ENCODE measurements at places on chromosomes 7 and 10.
A peak's percentile ranks its signal among the peaks of the same experiment; 100 is the strongest.

- no peak for DNase-seq
These were observed 960.7 kb upstream of the CELF2 start for GRCh38 chr10:10056961-10057360.

GRCh38 chr10:96831200-96831866 lies 765 bp upstream of the LCOR start:
- DNase-seq = no peak

- no peak for DNase-seq
These were observed 127.4 kb downstream of the WNT2 start for GRCh38 chr7:117195361-117196029.

GRCh38 chr10:73529089-73529832 lies 33.4 kb upstream of the PPP3CB start:
- no peak for DNase-seq

GRCh38 chr7:1938788-1939433 lies 268.8 kb downstream of the ELFN1 start:
- peak; percentile 21 for DNase-seq

GRCh38 chr10:78696791-78697395 lies 371.9 kb upstream of the ZMIZ1 start:
- DNase-seq = no peak

DNA sequence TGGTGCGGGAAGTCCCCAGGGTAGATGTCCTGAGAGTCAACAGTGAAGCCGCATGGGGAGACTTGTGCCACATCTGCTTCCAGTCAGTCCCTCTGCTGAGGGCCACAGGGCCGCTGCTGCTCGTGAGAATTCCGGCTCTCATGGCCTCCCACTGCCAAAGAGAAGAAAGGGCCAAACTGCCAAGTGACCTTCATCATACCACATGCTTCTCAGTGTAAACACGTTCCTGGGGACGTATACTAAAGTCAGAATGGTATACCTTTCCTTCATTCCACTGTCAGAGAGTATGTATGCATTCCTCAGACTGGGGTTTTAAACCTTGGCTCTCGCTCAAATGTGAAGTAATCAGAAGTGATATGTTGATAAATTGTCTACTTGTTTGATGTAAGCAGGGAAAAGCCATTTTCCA lies 52.8 kb upstream of the SEC61G start:
- DNase-seq = no peak

DNA sequence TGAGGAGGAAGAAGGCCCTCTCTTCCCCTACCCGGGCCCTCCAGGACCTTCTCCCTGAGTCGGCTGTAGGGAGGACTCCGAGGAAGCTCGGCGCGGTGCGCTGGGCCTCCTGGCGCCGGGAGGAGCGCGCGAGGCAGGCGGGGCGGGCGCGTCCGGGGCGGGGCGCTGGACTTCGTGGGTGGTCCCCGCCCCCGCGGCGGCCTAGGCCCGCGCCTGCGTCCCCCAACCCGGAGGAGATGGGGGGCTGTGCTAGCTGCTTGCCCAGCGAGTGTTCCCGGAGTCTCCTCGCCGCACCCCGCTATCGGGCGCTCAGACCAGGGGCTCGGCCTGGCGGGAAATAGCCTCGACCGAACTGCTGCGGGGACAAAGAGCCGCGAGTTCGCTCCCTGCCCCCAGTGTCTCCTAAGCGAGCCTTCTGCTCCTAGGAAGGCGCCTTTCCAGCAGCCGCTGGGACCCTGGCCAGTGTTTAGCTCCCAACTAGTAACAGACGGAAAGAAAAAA lies 19.2 kb upstream of the SMO start:
- peak; percentile 72 for DNase-seq

DNA sequence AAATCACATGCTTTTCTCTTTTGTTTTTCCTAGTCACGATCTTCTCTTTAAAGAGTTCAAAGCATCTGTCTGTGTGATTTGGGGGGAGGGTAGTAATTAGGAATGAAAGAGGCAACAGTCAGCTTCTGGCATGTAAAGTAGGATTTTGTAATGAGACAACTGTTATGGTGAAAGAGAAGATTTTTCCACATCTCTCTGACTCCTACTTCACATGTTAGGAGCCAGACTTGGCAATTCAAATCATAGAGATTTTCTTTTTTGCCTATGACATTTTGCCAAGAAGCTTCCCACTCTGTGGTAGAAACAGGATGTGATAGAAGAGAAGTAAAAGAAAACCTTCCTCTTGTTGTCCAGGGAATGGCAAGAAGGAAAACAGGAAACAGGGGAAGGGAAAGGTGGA lies 38.3 kb upstream of the KLHL7 start:
- no peak for DNase-seq

DNA sequence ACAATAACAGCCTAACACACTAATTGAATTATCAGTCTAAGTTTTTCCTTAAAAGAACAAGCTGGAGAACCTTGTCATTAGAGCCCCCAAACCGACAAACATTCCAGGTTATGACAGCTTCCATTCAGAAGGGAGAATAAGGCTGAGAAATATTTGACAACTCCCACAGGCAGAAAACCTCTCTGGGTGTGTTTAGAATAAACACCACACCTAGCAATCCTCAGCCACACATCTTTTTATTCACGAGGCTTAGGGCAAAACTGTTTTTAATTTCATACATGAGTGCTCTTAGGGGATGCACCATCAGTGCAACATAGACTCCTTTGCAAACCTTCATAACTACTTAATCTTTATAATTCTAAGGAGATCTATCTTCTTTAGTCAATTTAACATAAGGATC lies 24.2 kb downstream of the STN1 start:
- DNase-seq = no peak

DNA sequence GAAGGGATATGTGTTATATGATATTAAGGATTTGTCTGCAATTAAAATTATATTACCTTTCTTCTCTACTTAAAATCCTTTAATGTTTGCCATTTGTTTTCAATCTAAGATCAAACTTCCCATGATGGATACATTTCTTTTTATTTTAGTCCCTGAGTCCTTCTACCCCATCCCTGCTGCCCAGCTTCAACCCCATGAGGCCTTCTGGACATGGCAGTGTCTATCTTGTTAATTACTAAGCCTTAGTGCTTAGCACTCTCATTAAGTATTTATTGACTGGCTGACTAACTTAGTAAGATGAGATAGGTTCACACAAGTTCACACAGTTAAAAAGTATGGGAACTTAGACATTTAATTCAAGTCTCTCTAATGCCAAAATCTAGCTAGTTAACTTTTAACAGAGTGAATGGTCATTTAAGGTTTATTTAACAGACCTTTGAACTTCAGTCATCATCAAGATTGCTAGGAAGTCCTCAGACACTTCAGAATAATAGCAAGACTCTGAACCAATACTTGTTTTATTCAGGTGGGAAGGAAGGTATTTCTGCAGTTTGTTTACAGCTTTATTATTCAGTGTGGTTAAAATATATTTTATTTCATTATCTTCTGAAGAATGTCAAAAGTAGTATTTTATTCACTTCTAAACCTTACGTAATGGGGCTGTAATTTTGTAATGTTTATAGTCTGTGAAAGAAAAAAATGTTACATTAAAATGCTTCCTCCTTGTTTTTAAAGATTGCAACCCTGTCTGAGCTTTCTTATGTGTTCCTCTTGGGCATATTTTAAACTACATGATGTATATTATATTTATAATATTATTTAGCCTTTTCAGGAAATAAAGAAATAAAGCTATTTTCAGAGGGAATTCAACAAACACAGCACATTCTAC lies 848.9 kb downstream of the REEP3 start:
- no peak for DNase-seq

GRCh38 chr10:29670761-29671160 lies 36.0 kb upstream of the SVIL start:
- no peak for DNase-seq

- no peak for DNase-seq
These were observed 152.0 kb downstream of the GNAI1 start for GRCh38 chr7:80286611-80287010.

DNA sequence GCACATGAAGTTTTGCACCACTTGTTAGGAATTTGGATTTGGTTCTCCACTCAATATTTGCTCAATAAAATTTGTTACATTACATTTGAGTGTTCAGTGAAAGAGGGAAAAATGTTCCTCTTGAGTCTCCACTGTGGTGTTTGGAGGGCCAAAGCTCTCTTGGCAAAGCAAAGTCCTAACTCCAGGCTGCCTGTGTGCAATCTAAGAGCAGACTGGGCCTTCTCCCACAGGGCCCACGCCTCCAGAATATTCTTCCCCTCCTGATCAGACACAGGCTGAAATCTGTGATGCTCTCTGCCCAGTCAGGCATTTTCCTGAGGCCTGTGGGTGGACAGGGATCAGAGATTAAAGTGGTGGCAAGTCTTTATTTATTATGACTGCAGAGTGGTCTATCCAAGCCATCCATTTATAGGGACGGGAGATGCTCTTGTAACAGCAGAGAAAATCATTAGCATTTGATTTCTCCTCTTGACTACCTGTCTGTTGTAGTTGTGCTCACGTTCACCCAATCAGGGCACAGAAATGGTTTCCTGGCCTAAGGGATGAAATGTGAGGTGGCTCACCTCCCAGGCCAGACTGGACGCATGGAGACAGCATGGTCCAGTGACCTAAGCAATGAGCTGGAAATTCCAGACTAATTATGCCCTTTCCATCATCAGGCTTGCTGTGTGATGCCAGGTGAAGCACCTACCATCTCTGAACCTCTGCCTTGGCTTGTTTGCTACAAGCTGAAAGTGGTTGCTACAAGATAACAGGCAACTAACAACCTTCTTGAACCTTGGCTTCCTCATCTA lies 147.1 kb upstream of the NRBF2 start:
- DNase-seq = no peak

- no peak for DNase-seq
These were observed 68.0 kb downstream of the HHEX start for GRCh38 chr10:92757711-92758104.

GRCh38 chr10:11378835-11379234 lies 232.6 kb downstream of the USP6NL start:
- no peak for DNase-seq

- DNase-seq = no peak
These were observed 103.6 kb upstream of the PPP1R9A start for GRCh38 chr7:94803821-94804220.

- no peak for DNase-seq
These were observed 210.2 kb downstream of the BMPER start for GRCh38 chr7:34115503-34115902.

DNA sequence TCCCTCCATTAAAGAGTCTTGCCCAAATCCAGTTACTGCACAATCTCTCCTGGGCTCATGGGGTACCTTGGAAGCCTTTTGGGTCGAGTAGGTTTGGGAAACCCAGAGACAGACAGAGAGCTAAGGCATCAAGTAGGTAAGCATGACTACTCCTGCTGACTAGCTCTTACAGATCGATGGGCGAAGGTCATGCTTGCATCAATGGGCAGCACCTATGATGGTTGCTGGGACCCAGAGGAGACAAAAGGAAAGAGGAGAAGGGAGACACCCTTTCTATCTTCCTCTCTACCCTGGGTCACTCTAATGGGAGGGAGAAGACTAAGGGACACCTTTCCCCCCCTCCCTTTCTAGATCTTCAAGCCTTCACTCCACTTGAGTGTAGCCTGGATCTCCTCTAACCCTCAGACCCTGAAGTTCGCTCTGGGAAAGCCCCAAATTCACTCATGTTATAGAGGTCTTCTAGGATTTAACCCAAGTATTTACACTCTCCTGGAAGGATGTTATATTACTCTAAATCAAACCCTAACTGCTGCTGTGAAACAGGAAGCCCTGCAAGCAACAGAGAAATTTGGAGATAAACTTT lies 31.6 kb upstream of the ZNF746 start:
- DNase-seq = no peak

GRCh38 chr7:147044941-147045340 lies 928.3 kb downstream of the CNTNAP2 start:
- DNase-seq = no peak

DNA sequence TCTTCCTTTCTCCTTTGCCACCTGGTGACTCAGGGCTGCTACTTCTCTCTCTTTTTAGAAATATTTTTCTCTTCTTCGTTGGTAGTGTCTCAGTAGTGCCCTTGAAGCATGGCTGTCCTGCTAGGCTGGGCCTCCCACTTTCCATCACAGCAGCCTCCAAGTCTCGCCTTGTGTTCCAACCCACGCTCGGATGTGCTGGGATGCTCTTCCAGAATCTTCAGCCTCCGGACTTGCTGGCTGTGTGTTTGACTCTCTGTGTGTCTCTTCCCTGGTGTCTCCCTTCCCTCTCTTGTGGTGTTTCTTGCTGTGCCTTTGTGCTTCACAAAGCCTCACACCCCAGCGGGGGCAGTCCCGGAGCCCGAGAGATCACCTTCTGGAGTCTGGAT lies 100.5 kb downstream of the INPP5A start:
- DNase-seq = no peak

GRCh38 chr7:129225206-129225930 lies 538 bp downstream of the AHCYL2 start:
- peak; percentile 61 for DNase-seq

DNA sequence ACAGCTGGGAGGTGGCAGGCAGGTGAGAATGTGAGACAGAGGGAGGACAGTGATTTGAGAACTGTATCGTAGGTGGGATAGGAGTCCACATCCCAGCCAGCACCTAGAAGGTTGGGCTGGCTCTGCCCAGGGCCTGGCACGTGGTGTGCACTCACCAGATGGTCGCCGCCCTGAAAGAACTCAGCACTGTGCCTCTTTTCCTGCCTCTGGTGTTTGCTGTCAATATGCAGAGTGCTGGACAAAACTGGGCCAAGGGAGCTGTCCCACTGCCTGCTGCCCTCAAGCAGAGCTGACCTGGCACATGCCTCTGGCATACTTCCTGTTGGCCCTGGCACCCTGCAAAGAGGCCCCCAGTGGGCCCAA lies 36.8 kb downstream of the CHST3 start:
- DNase-seq = no peak

DNA sequence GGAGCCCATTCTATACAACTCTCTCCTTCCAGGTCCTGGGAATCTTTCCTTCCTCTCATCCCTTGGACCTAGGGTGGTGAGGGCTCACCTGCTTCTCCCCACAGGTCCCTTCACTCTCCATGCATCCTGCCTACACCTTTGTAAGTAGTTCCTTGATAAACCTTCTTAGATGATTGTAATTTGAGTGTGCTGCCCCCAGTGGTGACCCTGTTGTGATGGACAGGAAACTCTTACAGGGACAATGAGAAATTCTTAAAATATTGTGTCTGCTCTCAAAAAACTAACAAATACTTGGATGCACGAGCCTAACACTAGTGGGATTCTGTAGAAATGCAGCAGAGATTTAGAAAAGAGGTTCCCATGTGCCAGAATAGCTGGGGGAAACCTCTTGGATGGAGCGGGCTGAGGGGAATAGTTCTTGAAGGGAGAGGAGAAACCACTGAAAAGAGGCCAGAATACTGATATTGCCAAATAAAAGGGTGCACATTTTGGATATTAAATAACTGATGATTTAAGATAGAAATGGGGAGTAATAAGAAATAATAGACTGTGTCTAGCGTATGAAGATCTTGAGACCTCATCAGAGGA lies 6.7 kb upstream of the PAXIP1 start:
- no peak for DNase-seq

GRCh38 chr10:79336739-79337138 lies 10.5 kb upstream of the PPIF start:
- peak; percentile 3 for DNase-seq

DNA sequence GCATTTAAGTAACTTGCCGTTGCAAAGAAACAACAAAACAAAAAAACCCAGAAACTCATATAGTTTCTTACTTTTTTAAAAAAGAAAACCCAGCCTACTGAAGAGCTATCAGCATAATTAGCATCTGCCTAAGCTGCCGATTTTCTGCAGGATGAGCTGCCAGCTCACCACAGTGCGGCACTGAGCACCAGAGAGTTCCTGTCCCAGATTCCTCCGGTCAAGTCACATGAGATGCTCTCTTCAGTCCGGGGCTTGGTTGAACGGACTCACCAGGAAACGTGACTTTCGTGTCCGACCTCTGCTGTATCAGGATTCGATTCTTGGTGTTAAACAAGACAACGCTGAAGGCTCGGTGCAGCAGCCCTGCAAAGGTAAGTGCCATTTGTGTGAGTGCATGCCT lies 3.2 kb downstream of the IDI2 start:
- no peak for DNase-seq

All from left cardiac atrium (tissue), 4 donors.